ENCODE measurements at places on chromosomes 16 and 17.

- no peak for DNase-seq
Observed at GRCh38 chr16:78675951-78676792, 576.7 kb downstream of the WWOX start.

DNA sequence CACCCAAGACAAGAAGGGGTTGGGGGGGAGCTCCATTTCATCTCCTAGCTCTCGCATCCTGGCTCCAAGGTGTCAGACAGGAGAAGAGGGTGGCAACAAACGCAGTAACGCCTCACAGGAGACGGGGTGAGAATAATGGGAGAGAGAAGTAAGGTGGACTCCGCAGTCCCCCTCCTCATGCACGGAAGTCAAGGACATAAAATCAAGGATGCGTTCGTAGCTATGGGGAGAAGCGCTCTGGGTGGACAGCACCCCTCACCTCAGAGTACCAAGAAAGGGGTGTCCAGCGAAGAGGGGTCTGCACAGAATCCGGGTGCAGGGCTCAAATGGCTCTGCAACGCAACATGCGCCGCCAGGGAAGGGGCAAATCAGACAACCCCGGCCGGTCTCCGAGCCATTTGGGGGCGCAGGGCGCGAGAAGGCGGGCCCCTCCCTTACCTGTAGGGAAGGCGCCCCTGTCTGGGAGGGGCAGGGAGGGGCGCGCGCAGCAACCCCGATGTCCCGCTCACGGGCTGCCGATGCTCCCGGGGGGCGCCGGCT, 555 bp downstream of the HDAC5 start:
- DNase-seq = no peak

- DNase-seq = no peak
Observed at GRCh38 chr16:31009894-31010584, 399 bp downstream of the STX1B start.

DNA sequence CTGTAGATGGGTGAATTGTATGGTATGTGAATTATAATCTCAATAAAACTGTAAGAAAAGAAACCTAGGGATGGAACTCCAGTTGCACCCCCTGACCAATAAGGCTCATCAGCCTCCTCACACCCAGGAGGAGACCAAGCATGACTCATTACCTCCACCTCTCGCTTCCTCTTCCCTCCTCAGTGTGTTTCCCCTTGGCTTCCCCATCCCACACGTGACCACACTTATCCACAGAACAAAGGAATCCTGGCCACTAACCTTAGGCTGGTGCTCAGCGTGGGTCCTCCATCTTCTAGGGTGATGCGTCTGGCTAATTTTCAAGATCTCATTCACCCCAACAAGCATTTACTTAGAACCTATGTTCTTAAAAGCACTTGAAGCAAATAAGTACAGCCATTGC, 36.2 kb upstream of the MAP3K14 start:
- peak; percentile 33 for DNase-seq

GRCh38 chr16:78778101-78779004, 678.9 kb downstream of the WWOX start:
- no peak for DNase-seq

DNA sequence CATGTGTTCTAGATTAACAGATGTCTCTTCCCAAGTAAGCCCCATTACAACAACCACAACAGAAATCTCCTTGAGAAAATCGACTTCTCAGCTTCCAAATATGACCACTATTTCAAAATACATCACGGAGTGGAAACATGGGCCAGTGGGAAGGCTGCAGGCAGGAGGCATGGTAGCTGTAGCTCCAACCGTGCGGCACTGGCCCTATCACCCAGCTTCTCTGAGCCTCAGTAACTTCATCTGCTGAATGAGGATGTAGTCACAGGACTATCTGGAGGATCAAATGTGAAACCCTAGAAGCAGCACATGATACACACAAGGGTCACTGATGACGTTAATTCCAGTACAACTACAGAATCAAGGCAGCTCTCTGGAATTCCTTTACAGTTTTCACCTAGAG, 112.2 kb downstream of the VPS53 start:
- no peak for DNase-seq

DNA sequence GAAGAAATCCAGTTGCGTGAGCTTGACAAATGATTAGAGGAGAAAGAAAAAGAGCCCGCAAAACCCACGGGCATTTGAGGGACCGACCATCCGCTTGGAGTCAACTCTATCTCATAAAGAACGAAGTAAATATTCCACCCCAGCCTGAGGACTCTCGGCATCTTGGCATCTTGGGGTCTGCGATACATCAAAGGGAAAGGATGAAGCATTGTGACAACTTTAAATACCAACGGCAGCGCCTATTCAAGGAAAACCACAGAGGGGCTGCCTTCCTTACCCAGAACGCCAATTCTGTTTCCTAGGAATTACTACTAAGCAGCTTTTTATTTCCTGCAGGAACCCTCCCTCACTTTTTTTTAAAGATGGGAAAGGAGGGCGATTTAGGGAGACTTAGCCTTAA, 152.2 kb downstream of the FOXL1 start:
- no peak for DNase-seq

GRCh38 chr17:74497471-74497870, 31.0 kb downstream of the CD300A start:
- DNase-seq = no peak

- DNase-seq = no peak
Observed at GRCh38 chr16:22296225-22297113, 740 bp upstream of the POLR3E start.

- no peak for DNase-seq
Observed at GRCh38 chr17:49379926-49380325, 17.9 kb upstream of the ZNF652 start.

GRCh38 chr17:71163121-71163812, 957.6 kb upstream of the SOX9 start:
- no peak for DNase-seq

DNA sequence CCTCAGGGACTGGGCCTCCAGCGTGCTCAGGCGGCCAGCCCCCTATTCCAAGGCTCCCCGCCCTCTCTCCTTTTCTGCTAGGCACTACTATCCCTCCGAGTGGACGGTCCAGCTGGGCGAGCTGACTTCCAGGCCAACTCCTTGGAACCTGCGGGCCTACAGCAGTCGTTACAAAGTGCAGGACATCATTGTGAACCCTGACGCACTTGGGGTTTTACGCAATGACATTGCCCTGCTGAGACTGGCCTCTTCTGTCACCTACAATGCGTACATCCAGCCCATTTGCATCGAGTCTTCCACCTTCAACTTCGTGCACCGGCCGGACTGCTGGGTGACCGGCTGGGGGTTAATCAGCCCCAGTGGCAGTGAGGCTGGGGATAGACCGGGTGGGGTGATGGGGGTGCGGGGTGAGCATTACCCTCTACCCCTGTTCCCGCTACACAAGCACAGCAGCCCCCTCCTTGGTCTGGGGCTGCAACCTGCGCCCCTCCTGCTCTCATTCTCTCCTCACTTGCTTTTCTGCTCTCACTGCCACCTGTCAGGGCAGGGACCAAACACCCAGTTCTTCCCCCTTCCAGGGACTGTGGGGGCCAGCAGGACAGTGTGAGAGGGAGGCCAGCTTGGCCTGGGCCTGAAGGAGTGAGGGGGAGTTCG, 1.1 kb downstream of the PRSS41 start:
- no peak for DNase-seq

- no peak for DNase-seq
Observed at GRCh38 chr16:60225541-60225940, 1491.4 kb upstream of the GOT2 start.

DNA sequence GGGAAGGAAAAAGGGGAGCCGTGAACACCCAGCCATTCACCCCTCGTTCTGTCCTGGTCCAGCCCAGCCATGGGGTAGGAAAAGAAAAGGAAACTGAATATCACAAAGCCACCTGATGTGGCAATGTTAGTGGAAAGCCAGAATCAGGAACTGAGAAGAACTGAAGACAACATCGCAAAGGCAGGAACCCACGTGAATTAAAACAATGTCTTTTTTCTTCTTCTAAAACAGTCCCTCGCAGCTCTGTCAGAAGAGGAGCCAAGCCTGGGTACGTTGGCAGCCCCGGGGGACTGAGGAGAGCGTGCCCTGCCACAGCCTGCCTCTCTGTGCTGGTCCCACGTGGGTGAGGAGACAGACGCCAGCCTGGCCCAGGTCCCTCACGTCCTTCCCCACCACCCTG, 55.0 kb downstream of the ZNF423 start:
- DNase-seq = no peak

DNA sequence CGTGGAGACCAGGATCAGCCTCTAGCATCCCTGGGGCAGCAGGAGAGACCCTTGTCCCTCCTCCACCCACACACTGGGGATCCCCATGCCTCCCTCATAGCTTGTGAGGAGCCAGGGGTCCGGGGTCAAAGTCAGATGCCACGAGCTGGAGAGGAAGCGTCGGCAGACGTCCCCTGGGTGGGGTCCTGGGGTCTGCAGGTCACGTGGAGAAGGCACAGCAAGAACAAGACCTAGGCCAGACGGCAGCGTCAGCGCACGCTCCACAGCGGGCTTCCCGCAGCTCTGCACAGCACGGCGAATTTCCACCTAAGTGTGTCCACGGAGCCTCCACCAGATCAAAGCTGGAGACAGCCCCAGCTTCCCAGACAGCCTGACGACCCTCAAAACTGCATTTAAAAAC, 49.3 kb downstream of the SLC7A5 start:
- DNase-seq = no peak

DNA sequence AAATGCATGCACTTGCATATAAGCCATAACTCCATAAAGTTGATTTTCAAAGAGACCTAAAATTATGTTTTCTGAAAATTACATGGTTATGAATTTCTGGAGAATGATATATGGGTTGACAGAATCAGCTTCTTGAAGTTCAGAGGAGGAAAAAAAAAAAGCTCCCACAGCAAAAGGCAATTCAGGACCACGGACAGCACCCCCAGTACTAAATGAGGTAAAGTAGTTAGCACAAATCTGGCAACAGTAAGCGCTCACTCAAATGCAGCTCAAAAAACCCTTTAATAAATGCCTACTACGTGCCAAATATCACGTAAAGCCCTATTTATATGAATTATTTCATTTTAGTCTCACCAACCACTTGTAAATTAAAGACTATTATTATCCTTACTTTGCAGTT, 135.2 kb downstream of the SHISA9 start:
- DNase-seq = no peak

GRCh38 chr17:63440127-63440769, 5.9 kb downstream of the CYB561 start:
- DNase-seq = no peak

GRCh38 chr17:68435876-68436842, 21.1 kb downstream of the WIPI1 start:
- peak; percentile 66 for DNase-seq

GRCh38 chr17:50137042-50137441, 7.1 kb upstream of the SAMD14 start:
- DNase-seq = no peak

DNA sequence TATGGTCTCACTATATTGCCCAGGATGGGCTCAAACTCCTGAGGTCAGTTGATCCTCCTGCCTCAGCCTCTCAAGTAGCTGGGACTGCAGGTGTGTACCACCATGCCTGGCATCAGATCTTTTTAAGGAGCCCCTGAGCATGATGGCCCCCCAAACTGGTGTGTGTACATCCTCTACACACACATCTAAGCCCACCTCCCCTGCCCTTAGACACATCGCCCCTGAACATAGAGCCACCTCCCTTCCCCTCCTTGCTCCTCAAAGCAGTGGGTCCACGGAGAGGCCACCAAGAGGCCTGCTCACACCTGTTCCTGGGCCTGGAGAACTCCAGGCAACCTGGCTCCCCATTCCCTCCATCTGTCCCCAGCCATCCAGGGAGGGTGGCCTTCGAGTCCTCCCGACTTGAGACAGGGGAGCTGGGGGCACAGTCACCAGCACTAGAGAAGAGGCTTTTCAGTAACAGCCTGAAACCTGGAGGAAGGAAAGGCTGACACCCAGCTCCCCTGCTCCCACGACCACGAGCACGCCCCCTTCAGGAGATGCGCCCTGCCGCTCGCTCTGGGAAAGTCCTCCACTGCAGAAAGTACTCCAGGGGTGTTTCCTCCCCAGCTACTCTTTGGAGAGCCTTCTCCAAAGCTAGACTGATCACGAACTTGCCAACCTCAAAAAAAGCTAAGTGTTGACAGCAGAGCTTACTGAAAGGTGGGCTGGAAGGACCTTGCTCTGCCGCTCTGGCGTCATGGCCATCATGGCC, 12.6 kb upstream of the PRR29 start:
- DNase-seq = no peak

- DNase-seq = no peak
Observed at GRCh38 chr17:79842656-79843473, 3.6 kb upstream of the CBX4 start.

DNA sequence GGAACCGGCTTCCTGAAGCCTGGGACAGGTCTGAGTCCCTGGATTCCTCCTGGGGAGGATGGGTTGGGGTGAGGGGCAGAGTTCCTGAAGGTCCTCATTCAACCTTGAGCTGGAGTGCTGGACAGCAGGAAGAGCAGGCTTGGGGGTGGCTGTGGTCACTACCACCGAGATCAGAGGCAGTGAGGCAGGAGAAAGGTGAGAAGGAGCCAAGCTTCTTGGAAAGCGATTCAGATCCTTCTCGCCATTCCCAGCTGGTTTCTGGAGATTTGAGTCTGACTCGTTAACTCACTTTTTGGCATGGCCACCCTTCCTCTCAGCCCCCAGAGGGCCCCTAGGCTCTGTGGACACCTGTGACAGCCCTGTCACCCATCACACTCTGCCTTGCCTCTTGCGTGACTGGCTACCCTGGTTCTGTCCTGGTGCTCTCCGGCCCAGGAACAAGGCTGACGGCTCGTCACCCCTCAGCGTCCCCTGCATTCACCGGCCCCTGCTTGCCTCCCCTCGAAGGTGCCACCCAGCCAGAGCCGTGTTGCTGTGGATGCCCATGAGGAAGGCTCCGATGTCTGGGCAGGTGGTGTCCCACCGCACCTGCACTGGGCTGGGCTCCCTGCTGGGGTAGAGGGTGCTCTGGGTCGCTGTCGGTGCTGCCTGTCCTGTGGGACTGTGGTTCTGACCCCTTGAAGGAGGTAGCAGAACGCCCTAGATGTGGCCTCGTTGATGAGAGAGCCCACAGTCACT, 9.7 kb upstream of the TIMP2 start:
- no peak for DNase-seq

DNA sequence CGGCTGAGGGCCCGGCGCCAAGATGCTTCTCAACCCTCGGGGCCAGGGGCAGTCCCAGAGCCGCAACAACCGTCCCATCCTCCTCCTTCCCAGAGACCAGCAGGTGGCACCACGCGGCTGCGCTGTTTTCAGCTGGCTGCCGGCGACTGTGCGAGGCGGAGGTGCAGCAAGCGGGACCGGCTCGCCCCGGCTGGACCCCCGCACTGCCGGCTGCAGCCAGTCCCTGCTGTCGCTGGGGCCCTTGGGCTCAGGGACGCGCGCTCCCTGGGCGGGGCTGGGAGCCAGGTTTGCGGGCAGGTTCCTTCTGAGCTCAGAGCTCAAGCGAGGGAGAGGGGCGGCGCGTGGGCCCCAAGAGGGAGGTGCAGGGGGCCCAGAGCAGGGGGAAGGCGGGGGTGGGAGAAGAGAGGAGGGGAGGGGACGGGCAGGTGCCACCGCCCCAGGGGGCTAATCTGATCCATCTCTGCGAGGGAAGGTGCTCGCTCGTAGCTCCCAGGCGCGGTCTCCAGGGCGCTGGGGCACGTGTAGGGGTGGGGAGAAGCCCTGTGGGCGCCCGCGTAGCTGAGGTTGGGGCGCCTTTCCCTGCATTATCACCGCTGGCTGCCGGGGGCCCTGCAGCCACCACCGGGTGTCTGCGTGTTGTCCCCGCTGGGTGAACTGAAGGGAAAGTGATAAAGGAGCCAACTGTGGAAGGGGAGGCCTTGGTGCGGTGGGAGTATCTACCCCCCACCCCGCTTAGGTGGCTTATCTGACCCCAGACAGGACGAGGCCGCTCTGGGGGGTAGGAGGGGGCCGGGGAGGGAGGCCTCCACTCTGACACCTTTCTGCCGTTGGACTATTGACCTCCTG, 24.2 kb downstream of the STAT5A start:
- DNase-seq = peak; percentile 69

GRCh38 chr16:4767872-4768548, 1.0 kb upstream of the ZNF500 start:
- no peak for DNase-seq

Measured in stimulated activated CD8-positive, alpha-beta memory T cell treated with anti-CD3 and anti-CD28 coated beads, Interleukin-15, amount 100 ng/mL, for 4 hours (primary cell).